Foreskin melanocyte (primary cell): ENCODE measurements at places on chromosomes 12 and 14.

GRCh38 chr12:80636832-80637231 is 70.6 kb upstream of the MYF6 start:
- DNase-seq: no peak

DNA sequence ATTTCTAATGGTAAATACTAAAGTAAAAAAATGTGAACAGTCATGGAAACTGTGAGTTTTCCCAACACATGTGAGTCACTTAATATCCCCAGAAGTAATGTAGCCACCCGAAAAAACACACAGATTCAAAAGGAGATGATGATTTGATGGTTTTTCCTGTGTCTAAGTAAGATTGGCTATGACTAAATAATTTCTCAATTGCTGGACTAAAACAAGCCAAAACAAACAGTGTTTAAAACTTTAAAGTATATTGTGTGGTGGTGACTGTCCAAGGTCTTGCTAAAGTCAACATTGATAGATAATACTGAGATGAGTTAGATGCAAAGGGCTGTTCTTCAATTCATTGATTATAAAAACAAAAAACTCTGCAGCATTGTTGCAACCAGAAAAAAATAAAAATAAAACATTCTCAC is 89.6 kb upstream of the SOX5 start:
- DNase-seq: no peak

- no peak for DNase-seq
Observed at GRCh38 chr12:91413581-91414546, 231.2 kb upstream of the DCN start.

GRCh38 chr12:30806989-30807694 is 52.4 kb upstream of the CAPRIN2 start:
- peak; percentile 52 for DNase-seq

GRCh38 chr14:60153991-60154390 is 11.2 kb downstream of the DHRS7 start:
- no peak for DNase-seq

- DNase-seq: peak; percentile 21
Observed at GRCh38 chr14:65958664-65959562, 527.3 kb upstream of the CCDC196 start.

GRCh38 chr12:106915635-106916026 is 40.1 kb upstream of the TMEM263 start:
- DNase-seq: no peak

GRCh38 chr12:63809566-63809965 is 29.9 kb downstream of the RXYLT1 start:
- no peak for DNase-seq

DNA sequence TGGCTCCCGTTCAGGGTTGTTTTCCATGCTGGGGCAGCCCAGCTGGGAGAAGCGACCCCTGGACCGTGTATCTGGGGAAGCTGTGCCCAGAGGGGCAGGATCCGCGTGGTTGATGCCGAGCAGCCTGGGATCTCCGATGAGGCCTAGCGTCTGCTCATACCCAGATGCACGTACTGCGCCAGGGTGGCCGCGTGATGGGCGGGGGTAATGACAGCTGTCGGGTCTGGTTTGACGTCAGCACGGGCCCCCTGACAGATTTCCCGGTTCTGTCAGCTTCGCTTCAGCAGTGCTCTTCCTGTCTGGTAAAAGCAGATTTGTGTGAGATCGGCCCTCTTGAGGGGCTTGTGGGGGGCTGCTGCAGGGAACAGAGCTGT is 147.3 kb downstream of the TSPAN9 start:
- no peak for DNase-seq

GRCh38 chr12:54154681-54155186 is 34.1 kb downstream of the SMUG1 start:
- DNase-seq: no peak

DNA sequence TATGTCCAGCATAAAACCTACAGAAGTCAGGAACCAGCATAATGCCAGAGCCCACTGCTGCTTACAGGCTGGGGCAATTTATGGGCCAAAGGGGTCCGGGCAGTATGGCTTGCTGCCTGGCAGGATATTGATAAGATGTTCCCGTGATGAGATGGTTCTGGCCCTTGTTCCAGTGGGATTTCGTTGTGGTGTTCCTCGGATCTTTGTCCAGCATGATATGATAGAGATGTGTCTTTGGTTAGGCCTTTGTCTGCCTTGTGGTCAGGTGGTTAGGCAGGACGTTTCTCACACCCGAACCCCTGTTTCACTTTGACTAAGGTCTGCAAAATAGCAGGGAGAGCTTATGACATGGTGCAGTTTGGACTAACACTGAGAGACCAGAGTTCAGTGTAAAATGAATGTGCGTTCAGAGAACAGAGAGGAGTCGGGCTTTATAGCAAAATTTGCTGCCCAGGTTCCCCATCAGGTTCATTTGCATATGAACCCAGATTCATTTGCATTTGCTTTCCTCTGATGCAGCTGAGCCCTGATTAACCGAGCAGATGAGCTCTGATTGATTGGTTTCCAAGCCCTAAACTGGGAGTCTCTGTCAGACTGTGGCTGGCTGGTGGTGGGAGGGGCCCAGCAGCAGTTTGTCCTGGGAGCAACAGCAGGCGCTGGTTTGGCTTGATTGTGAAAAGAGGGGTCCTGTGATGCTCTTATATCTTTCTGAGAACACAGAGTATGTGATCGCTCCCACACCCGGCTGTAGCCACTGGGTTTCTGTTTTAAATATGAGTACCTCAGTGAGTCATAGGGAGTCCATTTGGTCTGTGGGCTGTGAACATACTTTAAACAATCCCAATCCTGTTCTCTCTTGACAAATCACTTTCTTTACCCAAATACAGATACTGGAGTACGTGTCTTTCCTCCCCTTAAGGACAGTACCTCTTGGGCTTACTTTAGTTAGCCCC is 156.3 kb upstream of the PZP start:
- DNase-seq: peak; percentile 84

DNA sequence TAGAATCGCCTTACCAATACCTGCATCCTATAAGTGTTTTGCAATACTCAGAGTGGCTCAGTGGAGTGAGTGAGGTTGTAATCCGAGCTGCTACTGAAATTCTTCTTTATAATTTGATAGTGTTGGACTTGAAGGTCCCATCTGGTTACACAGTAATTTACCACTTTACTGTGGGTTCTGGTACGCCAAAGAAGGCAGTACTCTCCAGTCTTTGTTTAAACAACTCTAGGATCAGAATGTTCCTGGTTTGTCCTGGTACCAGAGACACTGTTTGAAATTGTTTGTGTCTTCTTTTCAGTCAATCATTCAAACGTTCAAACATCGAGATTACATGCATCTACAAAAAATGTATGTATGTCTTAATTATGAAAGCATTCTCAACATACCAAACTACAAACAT is 51.3 kb upstream of the AMN1 start:
- DNase-seq: no peak

- no peak for DNase-seq
Observed at GRCh38 chr12:92462049-92462448, 240.7 kb upstream of the PLEKHG7 start.

DNA sequence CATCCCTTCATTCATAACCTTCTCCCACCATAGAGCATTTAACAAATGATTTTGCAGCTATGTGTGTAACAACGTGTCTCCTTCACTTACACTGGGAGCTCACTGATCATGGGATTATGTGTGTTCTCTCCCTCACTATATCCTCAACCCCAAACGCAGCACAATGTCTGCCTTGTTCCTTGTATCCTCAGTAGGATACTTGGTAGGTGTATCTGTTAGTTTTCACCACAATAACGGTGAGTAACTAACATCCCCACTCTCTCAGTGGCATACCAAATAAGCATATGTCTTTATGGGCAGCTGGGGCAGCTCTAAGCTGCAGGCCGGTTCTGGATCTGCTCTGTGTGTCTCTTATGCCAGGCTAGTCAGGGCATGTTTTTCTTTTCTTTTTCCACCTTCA is 166.7 kb upstream of the PWP1 start:
- no peak for DNase-seq

GRCh38 chr12:54593725-54594124 is 5.3 kb upstream of the PPP1R1A start:
- DNase-seq: no peak

GRCh38 chr14:95808371-95808770 is 68.3 kb upstream of the TUNAR start:
- DNase-seq: no peak

DNA sequence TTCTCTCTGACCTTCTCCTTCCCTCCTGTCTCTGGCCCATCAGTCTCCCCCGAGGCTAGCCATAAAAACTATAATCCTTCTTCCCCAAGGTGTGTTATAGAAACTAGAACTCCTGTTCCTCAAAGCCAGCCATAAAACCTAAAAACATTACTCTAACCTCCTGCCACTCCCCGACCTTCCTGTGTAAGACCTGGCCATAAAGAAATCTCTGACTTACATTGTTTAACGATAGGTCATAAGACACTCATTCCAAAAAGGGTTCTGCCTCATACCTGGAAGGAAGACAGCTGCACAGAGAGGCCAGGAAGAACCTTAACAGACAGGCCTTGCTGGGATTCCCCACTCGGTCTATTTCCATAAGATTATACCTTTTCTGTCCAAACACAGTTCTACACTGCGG is 70.9 kb upstream of the EEA1 start:
- no peak for DNase-seq

GRCh38 chr14:83019744-83020414 is 1486.2 kb upstream of the SEL1L start:
- no peak for DNase-seq

GRCh38 chr12:115341442-115341841 is 657.5 kb upstream of the TBX3 start:
- peak; percentile 98 for DNase-seq

- no peak for DNase-seq
Observed at GRCh38 chr14:74653386-74654138, 41.5 kb upstream of the LTBP2 start.

- no peak for DNase-seq
Observed at GRCh38 chr12:77072833-77073495, 7.6 kb upstream of the E2F7 start.

GRCh38 chr14:88868558-88869159 is 44.2 kb downstream of the TTC8 start:
- no peak for DNase-seq

DNA sequence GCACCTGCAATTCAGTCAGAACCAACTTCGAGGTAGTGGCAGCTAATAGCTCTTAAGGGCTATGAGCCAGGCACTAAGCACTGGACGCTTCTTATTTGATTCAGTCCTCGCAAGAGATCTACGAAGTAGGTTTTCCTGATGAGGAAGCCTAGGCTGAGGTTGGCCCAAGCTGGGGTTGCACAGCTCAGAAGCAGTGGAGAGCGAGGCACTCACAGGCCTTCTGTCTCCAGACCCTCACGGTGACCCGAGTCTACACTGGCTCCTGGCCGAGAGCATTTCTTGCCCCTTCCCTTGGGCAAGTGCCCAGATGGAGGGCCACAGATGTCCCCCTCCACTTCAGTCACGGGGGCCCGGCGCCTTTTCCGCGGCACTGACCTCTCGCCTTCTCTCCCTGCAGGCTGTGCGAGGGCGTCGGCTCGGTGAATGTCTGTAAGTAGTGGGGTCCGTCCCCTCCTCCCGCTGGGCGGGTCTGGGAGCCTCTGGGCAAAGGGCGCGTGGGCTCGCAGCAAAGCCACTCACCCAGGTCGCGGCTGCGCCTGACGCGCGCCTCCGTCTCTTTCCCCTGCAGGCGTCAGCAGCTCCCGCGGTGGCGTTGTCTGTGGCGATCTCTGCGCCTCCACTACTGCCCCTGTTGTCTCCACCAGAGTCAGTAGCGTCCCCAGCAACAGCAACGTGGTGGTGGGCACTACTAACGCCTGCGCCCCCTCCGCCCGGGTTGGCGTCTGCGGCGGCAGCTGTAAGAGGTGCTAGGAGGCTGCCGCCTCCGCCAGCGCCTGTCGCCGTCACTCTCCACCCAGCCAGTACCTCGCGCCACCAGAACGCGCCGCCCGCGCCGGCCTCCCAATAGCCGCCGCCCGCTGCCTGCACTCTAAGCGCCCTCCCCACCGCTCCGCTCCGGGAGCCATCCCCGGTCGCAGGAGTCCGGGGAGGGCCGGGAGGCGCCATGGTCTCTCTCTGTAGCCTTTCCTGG is 13.1 kb downstream of the KRT83 start:
- no peak for DNase-seq

- DNase-seq: no peak
Observed at GRCh38 chr12:7411343-7411742, 32.6 kb downstream of the CD163L1 start.

GRCh38 chr14:33732175-33732574 is 218.7 kb downstream of the EGLN3 start:
- peak; percentile 20 for DNase-seq

GRCh38 chr14:95208598-95208997 is 51.3 kb upstream of the DICER1 start:
- no peak for DNase-seq

- DNase-seq: peak; percentile 32
Observed at GRCh38 chr12:45130881-45131281, 80.0 kb upstream of the DBX2 start.
